ENCODE measurements at places on chromosomes 1 and 21.

DNA sequence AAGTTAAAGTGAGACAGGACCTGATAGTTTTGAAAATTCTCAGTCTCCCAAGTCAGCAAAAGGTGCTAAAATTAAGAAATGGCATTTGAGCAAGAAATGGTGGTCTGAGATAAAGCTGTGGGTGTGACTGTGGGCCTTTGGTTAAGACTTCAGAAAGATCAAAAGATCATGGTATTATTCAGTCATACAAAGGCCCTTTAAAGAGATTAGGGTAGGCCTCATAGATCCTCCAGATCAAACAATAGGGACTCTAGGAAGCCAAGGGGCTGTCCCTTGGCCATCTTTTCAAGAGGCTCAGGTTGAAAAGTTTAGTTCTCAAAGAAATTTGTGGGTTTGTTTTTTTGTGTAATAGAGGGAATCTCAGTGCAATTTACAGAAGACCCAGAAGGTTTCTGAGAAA is 8.4 kb downstream of the HMGB4 start:
- DNase-seq = no peak

DNA sequence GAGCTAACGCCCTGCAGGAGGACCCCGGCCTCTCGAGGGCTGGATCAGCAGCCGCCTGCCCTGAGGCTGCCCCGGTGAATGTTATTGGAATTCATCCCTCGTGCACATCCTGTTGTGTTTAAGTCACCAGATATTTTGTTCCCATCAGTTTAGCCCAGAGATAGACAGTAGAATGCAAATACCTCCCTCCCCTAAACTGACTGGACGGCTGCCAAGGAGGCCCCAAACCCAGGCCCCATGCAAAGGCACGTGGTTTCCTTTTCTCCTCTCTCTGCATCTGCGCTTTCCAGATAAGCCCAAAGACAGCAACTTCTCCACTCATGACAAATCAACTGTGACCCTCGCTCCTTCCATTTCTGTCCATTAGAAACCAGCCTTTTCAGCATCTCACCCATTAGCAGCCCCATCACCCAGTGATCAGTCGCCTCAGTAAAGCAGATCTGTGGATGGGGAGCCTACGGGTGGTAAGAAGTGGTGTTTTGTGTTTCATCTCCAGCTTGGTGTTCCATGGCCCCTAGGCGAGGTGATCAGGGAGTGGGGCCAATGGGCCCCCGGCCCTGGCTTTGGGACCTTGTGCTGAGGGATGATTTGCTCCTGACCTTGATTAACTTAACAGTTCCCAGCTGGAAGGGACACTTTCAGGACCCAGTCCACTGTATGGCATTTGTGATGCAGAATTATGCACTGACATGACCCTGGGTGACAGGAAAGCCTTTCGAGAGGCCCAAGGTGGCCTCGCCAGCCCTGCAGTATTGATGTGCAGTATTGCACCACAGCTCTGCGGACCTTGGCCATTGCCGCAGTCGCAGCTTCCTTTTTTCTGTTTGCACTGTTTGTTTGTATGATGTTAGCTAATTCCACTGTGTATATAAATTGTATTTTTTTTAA is 5.2 kb downstream of the NPPA start:
- DNase-seq = no peak

DNA sequence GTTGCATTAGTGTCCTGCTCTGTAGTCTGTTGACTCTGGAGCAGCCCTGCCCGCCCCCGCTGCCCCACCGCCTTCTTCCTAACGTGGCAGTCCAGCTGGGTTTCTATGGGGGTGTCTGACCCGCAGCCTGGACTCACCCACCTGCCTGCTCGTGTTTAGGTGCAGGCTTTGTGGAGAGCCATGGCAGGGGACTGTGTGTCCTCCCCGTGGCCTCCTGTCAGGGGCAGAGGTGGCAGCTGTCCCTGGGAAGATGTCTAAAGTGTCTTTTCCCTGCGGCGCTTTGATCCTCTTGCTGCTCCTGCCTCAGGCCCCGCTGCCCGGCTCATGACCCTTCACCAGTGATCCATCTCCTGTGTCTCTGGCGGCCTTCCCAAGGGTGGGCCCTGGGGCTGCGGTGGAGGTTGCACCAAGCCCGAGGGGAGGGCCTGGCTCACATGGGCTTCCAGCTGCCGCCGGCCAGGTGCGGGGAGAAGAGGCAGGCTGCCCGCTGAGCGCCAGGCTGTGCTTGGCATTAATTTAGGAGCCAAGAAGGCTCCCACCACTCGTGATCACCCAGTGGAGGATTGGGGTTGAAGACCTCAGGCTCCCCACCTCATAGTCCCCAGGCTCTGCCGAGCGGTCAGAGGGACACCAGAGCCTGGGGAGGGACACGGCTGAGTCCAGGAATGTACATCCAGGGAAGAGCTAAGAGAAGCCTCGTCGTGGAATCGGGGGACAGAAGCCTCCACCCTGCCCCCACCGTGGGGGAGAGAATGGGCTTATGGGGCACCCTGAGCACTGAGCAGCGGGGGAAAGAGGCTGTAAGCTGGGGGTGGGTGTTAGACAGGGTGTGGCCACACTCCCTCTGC is 44.1 kb downstream of the COL18A1 start:
- no peak for DNase-seq

DNA sequence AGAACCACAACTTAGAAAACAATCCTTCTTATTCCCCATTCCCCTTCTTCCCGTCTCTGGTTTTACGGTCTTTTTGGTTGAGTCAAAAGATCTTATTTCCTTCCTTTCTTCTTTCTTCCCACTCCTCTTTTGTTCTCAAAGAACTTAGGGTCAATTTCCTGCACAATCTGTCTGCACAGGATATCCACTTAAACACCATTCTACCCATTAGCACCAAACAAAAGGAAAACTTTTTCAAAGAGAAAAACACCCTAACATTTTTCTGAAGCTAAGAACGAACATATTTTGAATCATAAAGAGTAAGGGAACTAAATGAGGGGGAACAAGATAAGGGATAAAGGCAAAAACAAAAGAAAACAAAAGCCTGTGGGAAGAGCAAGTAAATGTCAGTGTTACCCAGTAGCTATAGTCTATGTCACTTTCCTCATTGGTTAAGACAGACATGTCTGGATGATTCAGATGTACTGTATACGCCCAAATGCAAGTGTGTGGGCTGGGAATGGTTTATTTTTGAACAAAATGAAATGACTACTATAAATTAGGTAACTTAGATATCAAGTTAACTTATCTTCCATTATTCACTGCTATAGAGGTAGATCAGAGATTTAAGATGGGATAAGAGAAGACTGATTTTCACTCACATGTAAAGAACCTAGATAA is 59.9 kb downstream of the TOR3A start:
- no peak for DNase-seq

DNA sequence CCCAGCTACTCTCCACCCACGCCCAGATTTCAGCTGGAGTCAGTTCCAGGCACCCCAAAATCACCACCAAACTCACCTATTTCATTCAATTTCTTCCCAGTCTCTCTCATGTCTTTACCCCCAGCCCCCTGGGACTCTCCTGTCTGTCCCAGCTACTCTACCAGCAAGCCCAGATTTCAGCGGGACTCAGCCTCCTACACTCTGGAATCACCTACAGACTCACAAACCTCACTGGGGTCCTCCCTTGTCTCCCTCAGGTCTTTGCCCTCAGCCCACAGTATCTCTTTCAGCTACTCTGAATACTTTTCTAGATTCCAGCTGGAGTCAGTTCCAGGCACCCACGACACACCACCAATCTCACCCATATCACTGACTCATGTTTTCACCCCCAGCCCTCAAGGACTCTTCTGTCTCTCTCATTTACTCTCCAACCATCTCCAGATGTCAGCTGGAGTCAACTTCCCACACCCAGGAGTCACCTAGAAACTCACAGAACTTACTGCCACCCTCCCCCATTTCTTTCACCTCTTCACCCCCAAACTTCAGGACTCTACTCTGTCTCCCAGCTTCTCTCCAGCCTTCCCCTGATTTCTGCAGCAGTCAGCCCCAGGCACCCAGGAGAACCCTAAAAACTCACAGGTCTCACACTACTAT is 1529.3 kb upstream of the TPTE start:
- no peak for DNase-seq

DNA sequence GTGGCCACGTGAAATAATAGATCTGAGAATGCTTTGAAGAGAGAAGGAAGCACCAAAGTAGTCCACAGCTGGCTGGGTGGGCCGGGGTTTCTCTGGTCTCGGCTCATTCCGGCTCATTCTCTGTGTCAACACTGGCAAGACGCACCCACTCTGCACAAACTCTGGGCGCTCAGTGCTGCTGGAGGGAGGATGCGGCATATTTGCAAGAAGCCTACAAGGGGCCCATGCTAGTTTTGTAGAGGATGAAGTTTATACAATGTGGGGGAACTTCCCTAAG is 28.8 kb upstream of the TMPRSS2 start:
- no peak for DNase-seq

GRCh38 chr1:203641503-203641890 is 14.9 kb downstream of the ATP2B4 start:
- DNase-seq = no peak

GRCh38 chr1:27955076-27955475 is 4.7 kb upstream of the XKR8 start:
- no peak for DNase-seq

DNA sequence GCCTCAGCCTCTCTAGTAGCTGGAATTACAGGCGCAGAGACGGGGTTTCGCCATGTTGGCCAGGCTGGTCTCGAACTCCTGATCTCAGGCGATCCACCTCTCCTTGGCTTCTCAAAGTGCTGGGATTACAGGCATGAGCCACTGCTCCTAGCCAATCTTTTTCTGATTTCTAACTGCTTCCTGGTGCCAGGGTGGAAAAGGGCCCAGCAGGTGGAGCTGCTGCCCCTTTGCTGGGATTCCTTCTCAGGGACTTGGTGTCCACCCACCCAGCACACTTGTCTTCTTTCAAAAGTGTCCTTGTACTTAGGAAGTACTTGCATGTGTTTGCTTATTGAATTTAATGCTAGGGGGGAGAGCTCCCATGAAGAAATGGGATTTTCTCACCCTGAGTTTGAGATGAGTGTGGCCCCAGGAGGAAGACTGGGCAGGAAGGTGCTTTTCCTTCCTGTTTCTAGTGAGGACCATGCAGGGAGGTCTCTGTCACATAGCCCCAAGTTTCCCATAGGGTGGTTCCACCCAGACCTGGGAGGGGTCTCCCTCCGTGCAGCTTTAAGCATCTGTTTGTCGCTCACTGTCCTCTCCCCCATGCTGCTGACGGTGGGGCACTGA is 14.2 kb downstream of the UTP11 start:
- DNase-seq = no peak

DNA sequence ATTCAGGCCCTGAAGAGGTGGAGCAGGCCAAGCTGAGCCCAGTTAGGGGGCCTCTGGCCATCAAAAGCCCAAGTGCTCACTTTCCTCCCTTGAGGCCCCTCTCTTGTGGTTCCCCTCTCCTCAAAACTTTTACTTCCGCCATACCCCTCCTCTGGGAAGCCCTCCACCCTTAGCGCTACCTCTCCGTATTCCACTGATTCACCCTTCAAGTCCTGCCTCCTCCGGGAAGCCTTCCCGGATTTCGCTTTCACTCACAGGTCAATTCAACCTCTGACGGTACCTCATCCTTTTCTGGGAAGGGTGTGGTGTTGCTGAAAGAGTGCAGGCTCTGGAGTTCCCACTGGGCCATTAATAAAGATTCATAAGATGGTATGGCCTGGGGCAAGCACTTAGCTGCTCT is 19.1 kb downstream of the SPOCD1 start:
- no peak for DNase-seq

DNA sequence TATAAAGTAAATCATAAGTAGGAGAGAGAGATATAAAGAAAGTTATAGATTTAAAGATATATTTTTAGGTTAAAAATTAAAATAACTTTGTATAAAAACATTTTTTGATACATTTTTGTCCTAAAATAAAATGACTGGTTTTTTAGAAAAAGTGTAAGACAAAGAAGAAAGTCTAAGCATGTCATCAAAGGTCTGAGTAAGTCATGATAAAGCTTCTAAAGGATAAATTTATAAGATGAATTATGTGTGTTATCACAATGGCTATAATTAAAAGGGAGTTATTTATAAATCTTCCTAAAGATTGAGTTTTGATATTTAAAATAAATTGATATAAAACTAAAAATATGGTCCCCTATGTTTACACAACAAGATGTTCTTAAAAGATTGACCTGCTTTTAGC is 370.9 kb downstream of the PTPRU start:
- no peak for DNase-seq

- peak; percentile 71 for DNase-seq
Observed at GRCh38 chr1:160205242-160206035, at the start of gene PEA15. PEA15 (plus strand) TSS chr1:160205384; CDS start chr1:160211545, 6,161 bp downstream.

GRCh38 chr1:173175514-173176145 is 31.5 kb downstream of the TNFSF4 start:
- no peak for DNase-seq

GRCh38 chr1:24720152-24720551 is 25.1 kb upstream of the CLIC4 start:
- DNase-seq = no peak

- no peak for DNase-seq
Observed at GRCh38 chr1:24713736-24714135, 31.5 kb upstream of the CLIC4 start.

DNA sequence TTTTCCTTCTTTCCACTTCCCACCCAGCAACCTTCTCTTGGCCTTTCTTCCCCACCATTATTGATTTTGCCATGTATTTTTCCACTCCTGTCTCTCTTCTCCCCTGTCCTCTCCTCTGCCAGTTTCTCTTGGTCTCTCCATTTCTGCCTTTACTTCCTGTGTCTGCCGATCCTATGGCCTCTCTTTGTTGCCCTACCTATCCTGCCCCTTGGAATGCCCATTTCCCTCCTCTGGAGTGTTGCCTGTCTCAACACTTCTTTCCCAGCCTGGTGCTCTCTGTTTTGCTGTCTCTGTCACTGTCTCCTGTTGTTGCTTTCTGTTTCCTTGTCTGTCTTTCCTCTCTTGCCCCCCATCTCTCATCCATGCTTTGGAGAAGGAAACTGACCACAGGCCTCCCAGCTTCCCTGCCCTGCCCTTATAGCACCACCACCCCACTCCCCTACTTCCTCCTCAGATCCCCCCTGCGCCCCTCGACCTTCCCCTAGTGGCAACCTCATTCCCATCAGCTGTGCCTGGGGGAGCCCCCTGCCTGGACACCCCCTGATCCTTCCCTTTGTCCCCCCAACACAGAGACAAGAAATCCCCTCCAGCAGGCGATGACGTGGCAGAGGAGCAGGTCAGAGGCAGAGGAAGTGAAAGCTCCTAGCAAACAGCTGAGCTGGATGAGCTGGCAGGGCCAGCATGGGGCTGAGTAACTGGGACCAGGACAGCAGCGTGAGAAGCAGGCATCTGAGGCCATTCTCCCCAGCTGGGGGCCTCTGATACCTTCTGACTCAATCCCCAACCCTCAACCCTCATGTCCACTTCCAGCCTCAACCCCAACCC is 6.6 kb upstream of the ETV3L start:
- DNase-seq = no peak

GRCh38 chr1:178066908-178067614 is 26.8 kb upstream of the RASAL2 start:
- no peak for DNase-seq

DNA sequence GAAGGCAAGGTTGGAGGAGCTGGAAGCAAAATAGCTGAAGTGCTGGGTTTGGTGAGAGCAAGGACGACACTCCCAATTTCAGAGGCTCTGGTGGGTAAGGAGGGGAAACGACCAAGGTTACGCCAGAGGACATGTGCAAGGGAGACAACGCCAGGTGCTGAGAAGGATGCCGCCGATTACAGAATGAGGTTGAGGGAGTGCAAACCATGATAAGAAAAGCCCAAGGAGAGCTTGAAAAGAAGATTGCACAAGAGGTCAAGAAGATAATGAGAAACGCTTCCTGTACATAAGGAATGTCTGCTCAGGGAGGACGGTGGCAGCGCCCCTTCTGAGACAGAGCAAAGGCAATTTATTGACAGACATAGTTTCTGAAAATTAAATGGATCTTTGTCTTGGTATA is 382.0 kb upstream of the PROX1 start:
- DNase-seq = no peak

Measured in CD4-positive, alpha-beta T cell treated with Interleukin-6 at 100 ng/mL for 8 hours (primary cell).